ENCODE measurements at places on chromosomes 5 and 9.

- DNase-seq, result peak; percentile 7
Measured at GRCh38 chr9:108816037-108816436, 39.7 kb downstream of the ACTL7B start.

DNA sequence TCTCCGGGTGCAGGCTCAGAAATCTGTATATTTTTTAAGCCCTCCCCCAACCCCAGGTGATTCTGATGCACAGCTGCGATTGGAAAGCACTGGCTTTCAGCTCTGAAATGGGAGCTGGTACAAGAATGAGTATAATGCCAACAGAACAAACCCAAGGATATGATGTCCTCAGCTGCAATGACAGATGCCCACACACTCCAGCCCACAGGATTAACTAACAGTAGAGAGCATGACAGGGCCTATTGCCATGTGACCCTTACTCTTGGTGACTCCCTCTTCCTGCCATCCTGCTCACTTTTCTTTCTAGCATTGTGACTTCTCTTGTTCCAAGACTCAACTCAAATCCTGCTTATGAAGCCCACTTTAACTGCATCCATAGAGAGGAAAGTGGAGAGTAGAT is 174.5 kb downstream of the FGF18 start:
- DNase-seq, result no peak

DNA sequence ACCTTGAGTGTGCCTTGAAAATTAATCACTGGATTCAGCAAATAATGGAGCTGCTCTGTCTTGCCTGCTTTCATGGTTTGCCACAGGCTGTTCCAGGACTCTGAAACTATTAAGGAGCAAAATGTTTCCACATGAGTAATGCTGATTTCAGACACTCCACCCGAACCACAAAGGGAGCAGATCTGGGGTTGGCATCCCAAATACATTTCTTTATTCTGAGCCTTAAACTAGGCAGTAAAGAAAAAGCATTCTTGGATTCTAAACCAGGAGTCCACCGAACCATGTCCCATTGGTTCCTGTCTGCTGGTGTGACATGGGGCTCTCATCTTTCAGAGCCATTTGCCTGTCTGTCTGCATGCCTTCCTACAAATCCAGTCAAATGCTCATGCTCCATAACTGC is 10.1 kb upstream of the C1QTNF3 start:
- DNase-seq, result peak; percentile 59

DNA sequence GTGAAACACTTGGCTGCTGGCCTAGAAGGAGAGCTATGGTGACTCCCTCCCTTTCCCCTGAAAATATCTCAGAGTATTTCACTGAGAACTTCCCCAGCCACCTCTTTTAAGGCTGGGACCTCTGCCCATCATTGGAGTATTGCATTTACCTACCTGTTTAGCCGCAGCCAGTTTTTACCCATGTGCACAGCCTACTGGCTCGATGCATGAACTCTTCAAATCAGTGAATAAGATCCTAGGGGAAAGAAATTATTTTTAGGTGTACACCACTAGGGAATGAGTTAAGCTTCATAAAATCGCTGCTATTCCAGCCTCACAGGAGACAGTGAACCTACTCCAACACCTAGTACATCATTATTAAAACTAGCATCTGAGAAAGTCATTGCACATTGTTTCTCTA is 16.8 kb upstream of the FAM174A start:
- no peak for DNase-seq

DNA sequence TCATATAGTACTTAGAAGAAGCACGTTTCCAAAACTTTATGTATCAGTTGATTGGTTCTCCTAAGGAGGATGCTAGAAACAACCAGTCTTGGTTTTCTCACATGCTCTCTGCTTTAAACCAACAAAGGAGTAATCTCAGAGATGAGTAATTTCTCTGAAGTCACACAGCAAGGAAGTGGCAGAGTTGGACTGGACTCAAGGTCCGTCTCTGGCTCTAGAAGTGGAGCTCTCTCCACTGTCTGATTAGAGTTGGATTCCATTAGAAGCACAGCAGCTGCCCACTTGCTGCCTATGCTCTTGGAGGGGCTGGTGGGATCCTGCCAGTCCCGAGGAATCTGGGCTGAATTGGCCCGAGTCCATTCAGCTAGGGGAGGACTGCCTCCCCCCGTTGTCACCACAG is 21.0 kb downstream of the RALGPS1 start:
- peak; percentile 43 for DNase-seq

GRCh38 chr9:75235632-75236031 is 147.3 kb downstream of the OSTF1 start:
- peak; percentile 5 for DNase-seq

DNA sequence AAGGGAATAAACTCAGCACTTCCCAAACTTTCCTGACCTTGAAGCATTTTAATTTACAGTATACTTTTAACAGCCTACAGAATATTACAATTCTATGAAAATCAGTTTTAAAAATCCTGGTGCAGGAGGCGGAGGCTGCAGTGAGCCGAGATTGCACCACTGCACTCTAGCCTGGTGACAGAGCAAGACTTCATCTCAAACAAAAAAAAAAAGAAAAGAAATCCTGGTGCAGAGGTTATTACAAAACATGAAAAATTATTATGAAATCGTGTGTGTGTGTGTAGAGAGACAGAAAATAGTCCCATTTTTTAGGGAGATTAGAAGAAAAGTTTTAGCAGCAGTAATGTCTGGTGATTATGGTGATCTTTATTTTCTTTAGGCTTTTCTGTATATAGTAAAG is 26.9 kb downstream of the GOLPH3 start:
- DNase-seq, result peak; percentile 49

GRCh38 chr9:14256588-14256987 is 57.4 kb downstream of the NFIB start:
- DNase-seq, result peak; percentile 27

Measured in cardiac fibroblast (primary cell).